ENCODE measurements at places on chromosomes 11 and 22. TPM values are rescaled to one million over a fixed set of nuclear protein-coding genes. Genes with fewer than 3 reads are reported as not detected.

GRCh38 chr11:16745950-16746605 is 7.6 kb downstream of the C11orf58 start:
- no peak for DNase-seq

- DNase-seq = no peak
Measured at GRCh38 chr11:95524314-95525036, 265.1 kb downstream of the FAM76B start.

TLCD5 gene
- total RNA-seq = 0.39 TPM

TRIM51 gene
- not detected for total RNA-seq

Measured in T-cell (primary cell).